ENCODE measurements at places on chromosomes 1 and 21. TPM values are rescaled to one million over a fixed set of nuclear protein-coding genes. Genes with fewer than 3 reads are reported as not detected.

Gene KRTAP21-2
- not detected for total RNA-seq

Gene TRPM2
- 0.89 TPM for total RNA-seq

Gene CHI3L1
- total RNA-seq = 0.13 TPM

Gene PADI2
- 37.2 TPM for total RNA-seq

Gene CELA2A
- total RNA-seq = 0.13 TPM

Gene LSS
- 27.0 TPM for total RNA-seq

Gene A3GALT2
- not detected for total RNA-seq

Gene SWT1
- total RNA-seq = 9.5 TPM

Gene LPAR3
- total RNA-seq = 0.13 TPM

Gene CTTNBP2NL
- 8.3 TPM for total RNA-seq

DNA sequence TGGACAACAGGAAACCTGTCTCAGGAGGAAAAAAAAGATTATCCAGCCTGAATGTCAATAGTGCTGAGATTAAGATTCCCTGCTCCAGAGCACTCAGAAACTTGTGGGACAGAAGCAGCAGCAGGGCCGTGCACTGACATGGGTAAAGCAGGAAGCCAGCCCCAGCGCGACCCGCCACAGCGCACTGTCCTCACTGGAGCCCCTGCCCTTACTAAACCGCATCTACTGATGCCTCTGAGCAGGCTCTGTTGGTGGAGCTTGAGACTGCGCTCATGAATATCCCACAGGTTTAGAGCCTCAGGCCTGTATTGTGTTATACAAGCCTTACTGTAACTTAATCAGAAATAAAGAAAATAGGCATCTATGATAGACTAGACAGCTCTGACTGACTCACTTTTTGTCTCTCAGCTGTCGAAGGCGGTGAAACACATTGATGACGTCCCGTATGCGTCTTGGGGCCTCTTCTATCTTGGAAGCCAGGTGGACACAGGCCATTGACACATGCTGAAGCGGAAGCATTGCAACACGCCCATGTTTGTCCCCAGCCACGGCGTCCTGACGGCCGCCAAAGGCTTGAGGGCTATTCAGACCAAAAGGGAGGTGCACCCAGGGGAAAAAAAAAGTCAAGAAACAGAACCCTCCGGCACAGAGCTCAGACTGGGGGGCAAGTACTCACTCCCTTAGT, 1.2 kb downstream of the CCNL2 start:
- DNase-seq = no peak

GRCh38 chr1:228210076-228210651, 2.3 kb downstream of the OBSCN start:
- peak; percentile 60 for DNase-seq

DNA sequence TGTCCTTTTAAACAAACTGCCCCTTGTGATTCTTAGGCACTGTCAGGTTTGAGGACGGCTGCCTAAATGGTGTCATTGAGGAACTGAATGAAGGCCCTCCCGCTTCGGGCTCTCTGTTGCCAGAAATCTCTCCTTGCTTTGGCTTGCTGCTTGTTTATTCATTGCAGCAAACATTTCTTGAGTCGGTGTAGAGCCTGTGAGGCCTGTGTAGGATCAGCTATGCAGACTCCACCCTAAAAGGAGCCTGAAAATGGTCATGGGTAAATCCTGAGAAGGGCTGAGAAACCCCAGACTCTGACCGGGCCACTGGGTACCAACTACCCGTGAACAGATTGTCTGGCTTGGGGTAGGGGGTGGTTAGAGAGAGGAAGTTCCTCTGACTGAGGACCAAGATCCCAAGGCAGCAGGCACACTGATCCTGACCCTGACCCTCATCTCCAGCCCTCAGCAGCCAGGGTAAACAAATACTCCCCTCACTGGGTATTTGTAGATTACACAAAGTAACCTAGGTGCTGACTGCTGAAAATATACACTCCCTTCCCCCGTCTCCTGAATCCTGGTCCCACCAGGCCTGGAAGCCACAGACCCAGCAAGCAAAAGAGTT, 3.1 kb downstream of the IL6R start:
- peak; percentile 24 for DNase-seq

- peak; percentile 94 for DNase-seq
Observed at GRCh38 chr1:119873135-119874015, 22.9 kb downstream of the ADAM30 start.

- no peak for DNase-seq
Observed at GRCh38 chr1:57471995-57472394, 48.1 kb upstream of the DAB1 start.

- peak; percentile 68 for DNase-seq
Observed at GRCh38 chr1:28855469-28855951, 43.5 kb downstream of the OPRD1 start.

DNA sequence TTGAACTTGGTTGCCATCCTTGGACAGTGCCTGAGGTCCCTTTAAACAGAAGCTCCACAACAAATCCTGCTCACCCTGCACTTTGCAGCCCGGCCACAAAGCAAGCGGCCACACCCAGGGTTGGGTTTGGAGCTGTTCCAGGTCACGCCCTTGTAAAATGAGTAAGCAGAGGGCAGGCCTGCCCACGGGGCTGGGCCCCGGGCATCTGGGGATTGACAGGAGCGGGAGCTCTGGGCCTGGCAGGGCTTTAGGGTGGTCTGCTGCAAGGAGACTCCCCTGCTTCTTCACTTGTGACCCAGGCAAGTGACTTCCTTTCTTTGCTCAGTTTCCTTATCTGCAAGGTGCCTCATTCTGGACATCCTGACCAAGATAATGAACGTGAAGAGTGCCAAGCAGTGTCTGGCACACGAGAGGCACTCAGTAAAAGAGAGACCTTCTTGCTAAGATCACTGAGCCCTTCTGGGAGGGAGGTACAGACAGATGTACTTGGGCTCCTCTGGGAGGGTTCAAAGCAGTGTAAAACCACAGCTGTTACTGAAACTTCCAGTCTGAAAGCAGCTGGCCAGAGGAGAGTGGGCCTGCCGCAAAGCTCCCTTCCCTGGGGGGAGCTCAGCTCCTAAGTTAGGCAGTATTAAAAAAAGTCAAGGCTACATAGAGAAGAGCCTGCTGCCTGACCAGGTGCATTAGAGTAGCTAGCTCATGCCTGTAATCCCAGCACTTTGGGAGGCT, 2.6 kb downstream of the E2F2 start:
- peak; percentile 92 for DNase-seq

- DNase-seq = no peak
Observed at GRCh38 chr1:183161391-183161790, 24.7 kb upstream of the LAMC2 start.

DNA sequence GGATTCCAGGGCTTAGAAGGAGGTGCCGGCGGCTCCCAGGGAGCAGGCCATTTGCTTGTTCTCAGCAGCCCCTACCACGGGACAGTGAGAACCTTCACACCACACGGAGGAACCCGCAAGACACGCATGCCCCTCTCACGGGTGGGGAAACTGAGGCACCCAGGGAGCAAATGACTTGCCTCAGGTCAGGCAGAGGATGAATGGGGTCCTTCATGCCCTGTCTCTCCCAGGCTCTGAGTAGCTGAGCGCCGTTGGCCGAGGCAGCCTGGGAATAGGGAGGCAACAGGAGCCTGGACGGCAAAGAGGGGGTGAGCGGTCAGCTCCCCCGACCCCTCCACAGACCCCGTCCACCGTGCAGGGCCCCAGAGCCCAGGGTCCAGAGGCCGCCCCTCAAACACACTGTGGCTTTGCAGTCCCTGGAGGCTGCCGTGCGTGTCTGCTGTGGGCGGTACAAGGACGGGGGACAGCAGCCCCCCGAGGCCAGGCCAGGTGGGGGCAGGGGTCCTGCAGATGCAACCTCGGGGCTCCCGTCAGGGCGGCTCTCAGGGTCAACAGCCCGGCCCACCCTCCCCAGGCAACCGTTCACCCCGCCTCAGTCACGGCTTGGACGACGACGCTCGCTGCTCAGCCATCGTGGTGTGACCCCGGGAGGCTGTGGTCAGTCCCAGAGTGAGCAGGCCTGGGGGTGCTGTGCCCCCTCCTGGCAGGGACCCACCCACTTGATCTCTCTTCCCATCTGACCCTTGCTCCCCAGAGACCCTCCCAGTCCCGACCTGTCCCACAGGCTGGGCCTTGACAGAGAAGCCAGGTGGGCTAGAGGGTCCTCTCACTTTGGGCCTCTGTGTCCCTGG, 15.8 kb upstream of the COL6A2 start:
- DNase-seq = no peak

- DNase-seq = peak; percentile 43
Observed at GRCh38 chr1:203451836-203452784, 23.5 kb upstream of the PRELP start.

GRCh38 chr1:27652111-27652864, 17.3 kb upstream of the FGR start:
- DNase-seq = no peak

- no peak for DNase-seq
Observed at GRCh38 chr1:85445906-85446305, 19.1 kb downstream of the DDAH1 start.

DNA sequence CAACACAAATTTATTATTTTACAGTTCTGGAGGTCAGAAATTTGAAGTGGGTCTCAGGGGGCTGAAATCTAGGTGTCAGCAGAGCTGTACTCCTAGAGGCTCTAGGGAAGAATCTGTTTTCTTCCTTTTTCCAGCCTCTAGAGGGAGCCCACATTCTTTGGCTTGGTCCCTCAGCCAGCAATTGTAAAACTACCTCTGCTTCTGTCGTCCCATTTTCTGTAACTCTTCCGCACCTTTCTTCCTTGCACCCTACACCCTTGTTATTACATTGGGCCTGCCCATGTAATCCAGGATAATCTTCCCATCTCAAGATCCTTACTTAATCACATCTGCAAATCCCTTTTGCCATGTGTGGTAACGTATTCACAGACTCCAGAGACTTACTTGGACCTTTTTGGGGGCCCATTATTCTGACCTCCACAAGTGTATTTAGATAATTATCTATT, 24.8 kb upstream of the THEM4 start:
- peak; percentile 84 for DNase-seq

DNA sequence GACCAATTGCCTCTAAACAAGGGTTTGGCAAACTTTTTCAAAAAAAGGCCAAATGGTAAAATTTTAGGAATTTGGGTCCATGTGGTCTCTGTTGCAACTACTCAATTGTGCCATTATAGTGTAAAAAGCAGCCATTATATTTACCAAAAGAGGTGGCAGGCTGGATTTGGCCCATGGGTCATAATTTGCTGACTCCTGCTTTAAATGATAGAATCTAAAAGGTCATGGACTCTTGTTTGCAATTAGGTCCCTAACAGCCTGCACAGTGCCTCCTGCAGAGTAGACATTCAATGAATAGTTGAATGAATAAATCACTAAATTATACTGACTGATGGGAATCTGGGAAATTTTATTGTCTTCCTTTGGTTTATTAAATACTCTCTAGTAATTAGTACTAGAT, 6.2 kb downstream of the BECN2 start:
- DNase-seq = no peak

DNA sequence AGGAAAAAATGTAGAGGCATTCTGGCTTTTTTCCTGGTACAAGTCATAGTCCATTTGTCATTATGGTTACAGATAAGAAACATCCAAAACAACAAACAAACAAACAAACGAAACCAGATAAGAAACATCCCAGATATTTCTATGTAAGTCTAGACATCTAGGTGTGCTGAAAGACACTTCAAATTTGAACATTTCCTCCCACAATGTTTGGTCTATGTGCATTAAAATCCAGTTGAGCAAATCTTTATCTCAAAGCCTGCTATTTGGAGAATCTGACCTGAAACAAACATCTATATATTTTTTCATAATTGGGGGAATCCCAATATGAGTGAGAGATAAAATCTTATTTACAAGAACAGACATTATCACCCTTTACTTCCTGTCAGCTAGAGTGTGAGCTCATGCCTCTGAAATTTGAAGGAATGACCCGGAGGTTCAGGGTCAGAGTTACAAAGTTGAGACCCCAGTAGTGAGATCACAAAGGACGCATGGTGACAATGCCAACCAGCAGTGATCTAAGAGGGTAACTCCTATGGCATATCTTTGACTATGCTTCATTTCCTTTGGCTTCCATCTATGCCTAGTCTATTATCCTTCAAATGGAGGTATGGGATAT, 182.9 kb upstream of the ATP1B1 start:
- no peak for DNase-seq

DNA sequence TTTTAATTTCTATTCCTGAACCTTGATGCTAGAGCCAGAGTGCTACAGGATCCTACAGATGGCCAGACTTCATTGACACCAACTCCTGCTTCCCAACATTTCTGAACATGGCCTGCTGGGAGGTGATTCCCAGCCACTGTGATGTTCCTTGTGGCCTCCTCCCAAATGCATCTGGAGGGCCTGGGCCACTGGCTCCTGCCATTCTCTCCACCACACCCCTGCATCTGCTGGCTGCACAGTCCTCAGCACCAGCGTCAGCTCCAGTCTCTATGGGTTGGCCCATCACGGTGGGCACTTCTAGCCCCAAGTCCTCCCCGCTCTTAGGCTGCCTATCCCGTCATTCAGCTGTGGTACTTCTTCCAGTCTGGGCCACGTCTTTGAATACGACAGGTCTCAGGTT, 91.2 kb upstream of the CD34 start:
- DNase-seq = no peak

GRCh38 chr1:183228347-183229220, 42.5 kb downstream of the LAMC2 start:
- DNase-seq = no peak

DNA sequence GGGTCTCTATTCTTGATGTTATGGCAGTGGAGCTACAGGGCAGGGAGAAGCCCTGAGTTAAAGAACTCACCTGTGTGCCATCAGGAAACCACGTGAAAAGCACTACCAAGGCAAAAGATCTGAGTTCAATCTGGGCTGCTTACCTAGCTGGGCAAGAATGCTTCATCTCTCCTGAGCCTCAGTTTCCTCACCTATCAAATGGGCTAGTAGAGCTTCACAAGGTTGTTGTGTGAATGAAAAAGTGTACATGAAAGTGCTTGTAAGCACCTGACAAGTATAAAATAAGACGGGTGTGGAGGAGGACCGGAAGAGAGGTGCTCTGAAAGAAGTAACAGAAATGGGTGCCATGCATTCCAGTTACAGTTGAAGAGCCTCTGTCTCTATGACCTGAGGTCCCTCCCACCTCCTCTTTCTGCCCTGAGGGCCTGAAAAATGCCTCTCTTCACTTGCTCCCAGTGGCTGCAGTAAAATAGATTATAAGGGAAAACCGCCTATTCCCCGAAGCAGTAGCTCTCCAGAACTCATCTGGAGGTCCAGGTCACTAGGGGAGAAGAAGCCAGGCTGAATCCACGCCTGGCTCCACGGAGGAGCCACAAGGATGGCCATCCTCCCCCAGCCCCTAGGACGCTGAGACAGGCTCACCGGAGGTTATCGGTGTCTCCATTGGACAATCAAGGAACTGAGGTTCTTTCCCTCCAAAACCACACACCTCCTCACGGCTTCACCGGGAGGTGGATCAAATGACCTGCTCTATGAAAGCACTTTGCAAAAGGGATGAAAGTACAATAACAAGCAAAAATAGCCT, 1.4 kb downstream of the GPR161 start:
- no peak for DNase-seq

Data from muscle of leg (tissue), 16 donors.